ENCODE measurements at places on chromosomes 4 and X. TPM values are rescaled to one million over a fixed set of nuclear protein-coding genes. Genes with fewer than 3 reads are reported as not detected.

USP26 gene
- total RNA-seq = not detected

- H3K4me1 ChIP-seq = no peaks in the 10 kb centered on the region
- no peak overlapping the region for H3K27ac ChIP-seq
- H3K4me3 ChIP-seq = no peak overlapping the region
- H3K27me3 ChIP-seq = no peaks in the 10 kb centered on the region
- no peak for DNase-seq
These were observed 5.4 kb downstream of the UGT2B4 start for GRCh38 chr4:69490271-69490670.

GRCh38 chr4:41269682-41270081 is 13.0 kb downstream of the UCHL1 start:
- H3K27ac ChIP-seq = no peak overlapping the region
- no peak for DNase-seq
- no peak overlapping the region for H3K4me3 ChIP-seq

DNA sequence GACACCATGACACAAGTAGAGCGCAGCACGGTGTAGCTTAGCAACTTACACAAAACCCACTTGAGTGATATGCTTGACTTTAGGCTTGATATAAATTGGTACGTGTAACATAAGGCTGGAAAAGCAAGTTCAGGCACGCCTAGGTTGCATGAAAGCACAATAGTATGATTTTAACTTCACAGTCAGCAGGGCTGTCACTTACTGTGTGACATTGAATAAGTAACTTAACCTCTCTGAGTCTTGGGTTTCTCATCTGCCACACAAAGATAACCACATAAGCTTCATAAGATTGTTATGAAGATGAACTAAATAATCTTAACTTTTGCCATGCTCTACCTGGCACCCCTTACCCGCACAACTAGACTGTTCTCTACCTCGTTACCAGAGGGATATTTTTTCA is 9.5 kb downstream of the SRD5A3 start:
- H3K4me1 ChIP-seq = peaks cover 23% of the 10 kb centered on the region
- peaks cover 13% of the 10 kb centered on the region for H3K36me3 ChIP-seq
- DNase-seq = no peak
- H3K27me3 ChIP-seq = no peaks in the 10 kb centered on the region
- no peak overlapping the region for H3K27ac ChIP-seq

CLCN3 gene
- 28.7 TPM for total RNA-seq

DNA sequence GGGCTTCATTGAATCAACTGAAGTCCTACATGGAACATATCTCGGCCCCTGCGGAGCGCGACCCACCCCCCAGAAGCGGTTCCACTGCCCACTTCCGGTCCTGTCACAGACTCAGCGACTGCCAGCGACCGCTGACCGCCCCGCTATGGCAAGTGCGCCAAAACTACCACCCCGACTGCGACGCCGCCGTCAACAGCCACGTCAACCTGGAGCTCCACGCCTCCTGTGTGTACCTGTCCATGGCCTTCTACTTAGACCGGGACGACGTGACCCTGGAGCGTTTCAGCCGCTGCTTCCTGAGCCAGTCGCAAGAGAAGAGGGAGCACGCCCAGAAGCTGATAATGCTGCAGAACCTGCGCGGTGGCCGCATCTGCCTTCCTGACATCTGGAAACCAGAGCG is 14.8 kb upstream of the FAM47A start:
- no peaks in the 10 kb centered on the region for H3K27me3 ChIP-seq
- H3K4me1 ChIP-seq = no peaks in the 10 kb centered on the region
- no peak overlapping the region for H3K4me3 ChIP-seq
- H3K27ac ChIP-seq = no peak overlapping the region
- no peak for DNase-seq
- no peaks in the 10 kb centered on the region for H3K36me3 ChIP-seq

IDS gene
- 64.6 TPM for total RNA-seq

DNA sequence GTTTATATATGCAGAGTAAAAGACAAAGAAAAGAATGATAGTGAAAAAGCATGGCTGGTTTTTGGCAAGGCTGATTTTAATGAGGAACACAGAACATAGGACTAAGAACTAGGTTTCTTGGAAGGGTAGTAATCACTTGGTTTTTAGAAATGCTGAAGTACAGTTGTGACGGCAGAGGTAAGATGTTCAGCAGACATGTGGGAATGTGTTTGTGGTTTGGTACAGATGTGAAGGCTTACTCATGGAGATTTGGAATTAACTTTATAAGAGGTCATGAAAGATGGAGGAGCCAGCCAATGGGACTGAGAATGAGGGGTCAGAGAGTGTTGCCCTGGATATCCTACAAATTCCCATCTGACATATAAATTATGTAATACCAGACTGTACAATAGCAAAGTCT is 243.6 kb downstream of the NPFFR2 start:
- peaks cover 5% of the 10 kb centered on the region for H3K27me3 ChIP-seq
- DNase-seq = no peak
- no peaks in the 10 kb centered on the region for H3K36me3 ChIP-seq
- no peak overlapping the region for H3K27ac ChIP-seq
- H3K4me3 ChIP-seq = no peak overlapping the region

GRCh38 chr4:106495476-106495875 is 126.9 kb upstream of the GIMD1 start:
- no peak overlapping the region for H3K4me3 ChIP-seq
- no peak for DNase-seq
- no peaks in the 10 kb centered on the region for H3K4me1 ChIP-seq
- no peaks in the 10 kb centered on the region for H3K27me3 ChIP-seq

DNA sequence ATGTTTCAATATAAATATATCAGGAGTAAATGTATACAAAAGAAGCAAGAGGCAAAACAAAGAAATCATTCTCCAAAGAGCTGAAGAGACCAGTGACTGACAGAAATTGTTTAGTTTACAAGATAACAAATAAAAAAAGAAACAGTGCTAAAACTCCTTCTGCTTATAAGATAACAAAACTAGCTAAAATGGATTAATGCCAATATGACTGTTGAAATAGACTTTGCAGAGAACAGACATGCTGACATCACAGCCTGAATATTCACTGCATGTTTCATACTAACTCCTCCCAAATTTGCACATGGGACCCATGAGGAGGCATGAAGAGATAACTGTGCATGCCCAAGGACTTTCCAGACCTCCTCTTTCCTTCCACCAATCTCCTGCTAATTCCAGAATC is 6.2 kb upstream of the GABRA4 start:
- H3K27ac ChIP-seq = no peak overlapping the region
- DNase-seq = no peak
- no peaks in the 10 kb centered on the region for H3K4me1 ChIP-seq
- peaks cover 31% of the 10 kb centered on the region for H3K27me3 ChIP-seq
